ENCODE measurements at places on chromosomes 6 and 20.

- no peak for DNase-seq
Observed at GRCh38 chr20:48592107-48592940, 235.5 kb downstream of the PREX1 start.

GRCh38 chr6:35808688-35809087, 3.5 kb downstream of the LHFPL5 start:
- DNase-seq = peak; percentile 91

- peak; percentile 77 for DNase-seq
Observed at GRCh38 chr6:75285283-75285639, 669 bp upstream of the TMEM30A start.

- DNase-seq = no peak
Observed at GRCh38 chr6:149150301-149150700, 167.2 kb upstream of the TAB2 start.

DNA sequence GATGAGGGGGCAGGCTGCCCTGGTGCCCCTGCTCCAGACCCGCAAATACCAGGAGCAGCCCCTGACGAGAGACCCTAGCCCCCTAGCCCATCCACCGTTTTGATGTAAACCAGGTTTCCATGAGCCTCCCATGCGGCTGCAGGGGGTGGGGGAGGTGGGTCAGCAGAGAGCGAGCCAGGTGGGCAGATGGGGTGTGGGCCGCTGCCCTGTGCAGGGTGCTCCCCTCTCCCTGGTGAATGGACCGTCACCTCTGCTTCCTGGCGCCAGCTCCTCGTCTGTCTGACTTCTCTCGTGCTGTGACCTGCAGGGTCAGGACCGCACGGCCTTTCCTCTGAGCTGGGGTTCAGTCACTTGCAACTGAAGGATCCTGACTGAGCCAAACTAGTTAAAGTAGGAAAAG, 15.7 kb upstream of the BHLHE23 start:
- no peak for DNase-seq

Data from NCI-H69 (cell line).